ENCODE measurements at places on chromosomes 6 and 20.

GRCh38 chr20:43448748-43449535 lies 8.8 kb upstream of the SRSF6 start:
- DNase-seq = no peak

GRCh38 chr6:160293844-160294243 lies 35.2 kb upstream of the SLC22A2 start:
- DNase-seq = no peak

DNA sequence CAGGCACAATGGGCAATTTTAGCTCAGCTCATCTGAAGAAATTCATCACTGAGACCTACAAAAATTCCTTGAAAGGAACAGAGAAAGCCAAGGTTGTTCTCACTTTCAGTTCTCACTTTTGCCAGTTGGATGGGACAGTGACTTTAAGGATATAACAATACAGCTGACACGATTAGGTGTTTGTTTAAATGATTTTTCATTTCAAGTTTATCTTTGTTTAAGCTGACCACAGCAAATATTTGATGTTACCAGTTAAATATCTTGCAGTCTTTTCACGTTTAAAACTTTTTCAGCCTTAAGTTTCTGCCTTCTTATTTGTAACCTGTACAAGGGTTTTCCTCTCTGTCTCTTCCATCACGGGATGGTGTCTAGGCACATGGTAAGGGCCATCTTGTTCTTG lies 93.6 kb downstream of the PLCB1 start:
- no peak for DNase-seq

DNA sequence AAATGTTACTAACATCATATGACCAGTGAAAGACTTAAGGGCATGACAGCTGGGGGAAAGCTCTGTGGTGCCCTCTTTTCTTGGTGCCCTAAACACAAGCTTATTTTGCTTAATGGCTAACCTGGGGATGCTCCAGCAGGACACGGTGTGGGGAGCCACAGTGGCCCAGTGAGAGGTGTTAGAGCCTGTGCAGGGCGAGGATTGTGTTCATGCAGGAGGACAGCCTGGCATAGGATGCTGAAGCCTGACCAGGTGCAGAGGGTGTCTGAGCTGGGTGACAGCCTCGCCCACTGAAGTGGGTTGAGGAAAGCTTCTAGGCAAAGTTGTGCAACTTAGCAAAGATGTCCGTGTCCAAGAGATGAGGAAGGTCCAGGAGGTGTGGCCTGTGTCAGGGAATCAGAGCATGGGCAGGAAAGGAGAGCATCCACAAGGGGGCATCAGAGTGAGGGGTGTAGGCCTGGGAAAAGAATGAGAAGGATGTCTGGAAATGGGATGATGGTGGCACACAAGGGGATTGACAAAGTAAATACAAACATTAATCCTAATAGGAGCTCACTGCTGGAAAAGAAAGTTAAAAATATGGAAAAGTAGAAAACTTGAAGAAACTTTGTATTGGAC lies 33.9 kb downstream of the SLC17A4 start:
- DNase-seq = no peak

DNA sequence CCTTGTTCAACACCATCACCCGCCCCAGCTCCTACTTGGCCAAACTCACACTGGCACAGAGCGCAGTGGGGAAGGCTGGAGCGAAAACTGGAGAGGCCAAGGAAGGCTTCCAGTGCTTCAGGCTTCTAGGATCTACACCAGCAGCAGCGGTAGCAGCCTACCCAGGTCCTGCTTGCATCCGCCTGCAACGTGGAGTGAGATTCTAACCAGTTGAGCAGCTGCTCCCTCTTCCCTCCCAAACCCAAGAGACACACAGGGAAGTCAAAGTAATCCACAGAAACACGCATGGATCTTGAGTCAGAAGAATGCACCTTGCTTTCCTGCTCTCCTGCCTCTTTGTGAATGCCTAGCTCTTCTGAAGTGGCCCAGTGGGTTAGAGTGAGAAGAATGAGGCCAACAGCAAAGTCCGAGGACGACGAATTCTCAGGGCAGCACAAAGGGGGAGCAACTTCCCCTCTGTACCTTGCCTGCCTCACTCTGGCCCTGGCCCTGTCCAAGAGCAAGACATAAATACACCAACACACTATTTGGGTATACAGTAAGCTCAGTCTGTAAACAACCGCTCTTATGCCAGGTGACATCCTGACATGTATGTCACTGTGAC lies 95.9 kb upstream of the FOXQ1 start:
- no peak for DNase-seq

DNA sequence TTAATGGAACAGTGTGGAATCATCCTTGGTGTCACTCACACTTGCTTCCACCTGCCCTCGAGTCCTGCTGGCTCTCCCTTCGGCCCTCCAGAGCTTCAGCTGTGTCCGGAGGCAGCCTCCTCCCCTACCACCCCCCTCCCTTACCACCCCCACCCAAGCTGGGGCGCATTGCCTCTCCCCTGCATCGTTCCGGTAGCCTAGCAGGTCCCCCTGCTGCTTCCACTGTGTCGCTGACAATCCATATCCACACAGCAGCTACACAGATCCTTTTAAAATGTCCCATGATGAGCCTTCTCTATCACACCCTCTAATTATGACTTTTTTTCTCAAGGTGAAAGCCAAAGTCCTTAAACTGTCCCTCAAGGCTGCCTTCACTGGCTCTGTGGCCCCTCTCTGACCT lies 117.6 kb downstream of the TIAM2 start:
- DNase-seq = no peak

Measured in DMS79 (cell line).